ENCODE measurements at places on chromosomes 5 and 9. TPM values are rescaled to one million over a fixed set of nuclear protein-coding genes. Genes with fewer than 3 reads are reported as not detected.

- H3K27me3 ChIP-seq: no peaks in the 10 kb centered on the region
- H3K4me3 ChIP-seq: no peak overlapping the region
- no peak overlapping the region for H3K27ac ChIP-seq
- no peaks in the 10 kb centered on the region for H3K4me1 ChIP-seq
These were observed 30.1 kb downstream of the SLIT3 start for GRCh38 chr5:169270827-169271226.

DNA sequence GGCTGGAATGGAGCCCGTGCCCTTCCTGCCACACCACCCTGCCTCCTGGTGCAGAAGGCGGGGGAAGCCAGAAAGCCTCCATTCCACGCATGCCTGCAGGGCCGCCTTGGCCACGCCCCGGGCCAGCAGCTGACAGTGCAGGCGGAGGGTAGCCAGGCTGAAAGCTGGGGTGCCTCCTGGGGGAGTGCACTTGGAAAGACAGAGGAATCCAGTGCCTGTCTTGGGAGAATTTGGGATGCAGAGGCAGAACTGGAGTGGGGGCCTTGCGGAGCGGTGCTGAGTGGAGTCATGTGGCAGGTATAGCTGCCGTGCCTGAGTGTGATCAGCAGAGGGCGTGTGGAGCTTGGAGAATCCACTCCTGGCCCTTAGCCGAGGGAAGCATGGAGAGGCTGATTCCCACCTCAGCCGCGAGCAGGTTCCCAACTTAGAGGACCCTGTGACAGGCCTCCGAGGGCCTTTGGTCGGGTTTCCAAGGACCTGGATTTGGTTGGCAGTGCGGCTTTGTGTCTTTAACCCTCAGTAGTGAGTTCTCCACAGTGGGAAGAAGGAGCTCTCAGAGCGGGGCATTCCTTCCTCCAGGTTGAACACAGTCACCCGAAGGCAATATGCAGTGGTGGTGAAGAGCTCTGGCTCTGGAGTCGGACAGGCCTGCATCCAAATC lies 9.1 kb upstream of the URM1 start:
- H3K27ac ChIP-seq: peak overlapping the region; percentile 69
- H3K4me3 ChIP-seq: peak overlapping the region; percentile 27
- H3K4me1 ChIP-seq: no peaks in the 10 kb centered on the region
- no peaks in the 10 kb centered on the region for H3K27me3 ChIP-seq
- DNase-seq: peak; percentile 93

- no peak for DNase-seq
- H3K4me1 ChIP-seq: no peaks in the 10 kb centered on the region
- no peaks in the 10 kb centered on the region for H3K27me3 ChIP-seq
- no peak overlapping the region for H3K4me3 ChIP-seq
- H3K27ac ChIP-seq: no peak overlapping the region
These were observed 1434.7 kb upstream of the WWC1 start for GRCh38 chr5:166856791-166857190.

- H3K27ac ChIP-seq: peak overlapping the region; percentile 76
- H3K4me3 ChIP-seq: peak overlapping the region; percentile 46
- H3K36me3 ChIP-seq: no peaks in the 10 kb centered on the region
- no peaks in the 10 kb centered on the region for H3K4me1 ChIP-seq
These were observed 236.9 kb downstream of the CD180 start for GRCh38 chr5:66959653-66960052.

DNA sequence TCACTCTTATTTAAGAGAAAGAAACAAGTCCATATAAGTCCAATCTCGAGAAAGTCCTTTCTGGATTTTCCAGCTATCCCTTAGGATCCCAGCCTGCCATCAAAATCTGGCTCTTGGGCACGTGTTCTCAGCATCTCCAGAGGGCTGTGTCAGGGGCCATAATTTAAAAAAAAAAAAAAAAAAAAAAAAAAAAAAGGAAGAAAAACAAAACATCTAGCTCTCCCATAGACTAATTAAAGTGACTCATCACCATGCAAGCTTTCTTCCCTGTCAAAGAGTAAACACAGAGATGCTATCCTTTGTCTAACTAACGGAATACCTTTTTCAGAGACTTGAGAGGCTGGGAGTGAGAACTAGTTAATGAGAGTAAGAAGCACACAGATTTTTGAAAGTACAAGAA lies 44.9 kb upstream of the MYO10 start:
- H3K4me1 ChIP-seq: no peaks in the 10 kb centered on the region
- no peak overlapping the region for H3K27ac ChIP-seq
- no peak for DNase-seq
- no peaks in the 10 kb centered on the region for H3K27me3 ChIP-seq

DNA sequence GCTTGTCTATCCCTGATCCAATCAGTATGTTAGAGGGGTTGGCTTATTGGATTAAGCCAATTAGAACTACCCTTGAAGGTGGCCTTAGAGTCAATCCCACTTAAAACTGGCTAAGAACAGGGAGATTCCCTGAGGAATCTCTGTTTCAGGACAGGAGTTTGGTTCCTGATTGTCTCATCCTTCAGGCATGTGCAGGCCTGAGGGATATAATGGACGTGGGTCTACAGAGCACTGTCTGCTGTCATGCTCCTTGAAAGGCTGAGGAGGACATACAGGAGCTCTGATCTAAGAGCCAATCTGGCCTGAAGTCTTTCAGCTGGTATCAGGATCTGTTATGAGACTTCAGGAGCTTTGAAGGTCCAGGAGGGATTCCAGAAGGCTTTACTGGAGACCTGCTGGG lies 36.2 kb upstream of the PRXL2C start:
- no peaks in the 10 kb centered on the region for H3K4me1 ChIP-seq
- H3K27me3 ChIP-seq: no peaks in the 10 kb centered on the region
- DNase-seq: no peak
- H3K27ac ChIP-seq: no peak overlapping the region
- no peak overlapping the region for H3K4me3 ChIP-seq

- no peak overlapping the region for H3K27ac ChIP-seq
- peaks cover 24% of the 10 kb centered on the region for H3K4me1 ChIP-seq
- no peaks in the 10 kb centered on the region for H3K27me3 ChIP-seq
- H3K4me3 ChIP-seq: no peak overlapping the region
These were observed 162.6 kb downstream of the GLIS3 start for GRCh38 chr9:4137234-4137633.

- peak overlapping the region; percentile 59 for H3K27ac ChIP-seq
- peaks cover 9% of the 10 kb centered on the region for H3K27me3 ChIP-seq
- DNase-seq: no peak
- peaks cover 20% of the 10 kb centered on the region for H3K4me1 ChIP-seq
These were observed 66.6 kb upstream of the RNU6ATAC start for GRCh38 chr9:134230942-134231325.

DNA sequence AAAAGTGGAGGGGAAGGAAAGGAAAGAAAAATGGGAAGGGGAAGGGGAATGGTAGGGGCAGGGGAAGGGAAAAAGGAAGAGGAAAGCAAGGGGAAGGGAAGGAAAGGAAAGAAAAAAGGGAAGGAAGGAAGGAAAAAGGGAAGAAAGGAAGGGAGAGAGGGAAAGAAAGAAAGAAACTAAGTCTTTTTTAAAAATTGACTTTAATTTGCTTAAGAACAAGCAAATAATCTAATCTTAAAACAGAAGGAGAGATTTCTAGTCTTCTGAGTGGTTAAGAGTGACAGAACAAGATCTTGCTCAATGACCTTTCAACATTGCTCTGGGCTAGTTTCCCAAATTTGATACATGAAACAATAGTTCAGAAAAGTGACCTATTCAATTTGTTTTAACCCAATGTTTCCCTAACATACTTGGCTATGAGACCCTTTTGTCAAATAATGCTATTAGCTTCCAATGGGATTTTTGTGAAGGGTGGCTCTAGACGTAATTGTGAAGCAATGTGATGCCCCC lies 33.4 kb upstream of the GLIS3 start:
- H3K27me3 ChIP-seq: no peaks in the 10 kb centered on the region
- no peak overlapping the region for H3K27ac ChIP-seq
- H3K4me3 ChIP-seq: no peak overlapping the region
- no peaks in the 10 kb centered on the region for H3K36me3 ChIP-seq
- no peaks in the 10 kb centered on the region for H3K4me1 ChIP-seq

- H3K27me3 ChIP-seq: no peaks in the 10 kb centered on the region
- H3K4me3 ChIP-seq: peak overlapping the region; percentile 61
- peak overlapping the region; percentile 98 for H3K27ac ChIP-seq
These were observed 1.6 kb downstream of the PLK2 start for GRCh38 chr5:58458141-58458742.

GRCh38 chr9:2809692-2810419 lies 34.0 kb downstream of the PUM3 start:
- H3K4me1 ChIP-seq: peaks cover 46% of the 10 kb centered on the region
- no peaks in the 10 kb centered on the region for H3K27me3 ChIP-seq
- H3K27ac ChIP-seq: peak overlapping the region; percentile 59
- H3K4me3 ChIP-seq: no peak overlapping the region

DNA sequence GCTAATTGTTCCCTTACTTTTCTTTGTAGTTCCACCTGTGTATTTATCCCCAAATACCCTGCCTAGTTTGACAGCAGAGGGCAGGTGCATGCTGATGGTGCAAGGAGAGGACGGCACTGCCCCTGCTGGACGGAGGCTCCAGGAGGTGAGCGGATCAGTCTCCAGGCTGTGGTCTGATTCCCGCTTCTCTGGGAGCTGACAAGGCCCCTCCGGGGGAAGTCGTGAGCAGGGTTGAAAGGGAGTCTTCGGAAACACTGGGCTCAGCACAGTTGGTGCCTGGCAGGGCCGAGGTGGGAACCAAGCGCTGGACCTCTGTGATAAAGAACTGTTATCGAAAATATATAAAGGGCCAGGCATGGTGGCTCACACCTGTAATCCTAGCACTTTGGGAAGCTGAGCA lies 52.9 kb downstream of the RASGEF1C start:
- no peaks in the 10 kb centered on the region for H3K27me3 ChIP-seq
- peak; percentile 42 for DNase-seq
- no peaks in the 10 kb centered on the region for H3K36me3 ChIP-seq
- no peaks in the 10 kb centered on the region for H3K4me1 ChIP-seq
- no peak overlapping the region for H3K4me3 ChIP-seq

DNA sequence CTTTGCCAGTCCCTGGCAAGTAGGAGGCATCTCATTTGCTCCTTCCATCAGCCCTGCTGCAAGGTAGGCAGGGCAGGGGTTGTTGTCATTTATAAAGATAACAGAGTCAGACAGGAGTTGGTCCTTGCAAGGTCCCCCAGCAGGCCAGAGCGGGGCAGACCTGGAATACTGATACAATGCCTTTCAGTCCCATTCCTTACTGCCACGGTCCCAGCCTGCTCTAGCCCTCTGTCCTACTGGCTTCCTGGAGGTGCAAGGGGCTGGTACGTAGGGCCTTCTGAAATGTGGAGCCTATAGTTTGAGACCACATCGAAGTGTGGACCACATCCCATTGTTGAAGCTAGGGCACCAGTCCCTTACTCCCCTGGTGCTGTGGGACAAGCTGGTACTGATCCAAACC lies 42.8 kb upstream of the PITX1 start:
- no peaks in the 10 kb centered on the region for H3K27me3 ChIP-seq
- DNase-seq: peak; percentile 48
- no peak overlapping the region for H3K4me3 ChIP-seq
- H3K36me3 ChIP-seq: no peaks in the 10 kb centered on the region
- no peaks in the 10 kb centered on the region for H3K4me1 ChIP-seq

GRCh38 chr9:14203356-14204056 lies 110.4 kb downstream of the NFIB start:
- no peaks in the 10 kb centered on the region for H3K4me1 ChIP-seq
- no peaks in the 10 kb centered on the region for H3K27me3 ChIP-seq
- peak overlapping the region; percentile 81 for H3K27ac ChIP-seq
- peak; percentile 88 for DNase-seq
- no peak overlapping the region for H3K4me3 ChIP-seq
- no peaks in the 10 kb centered on the region for H3K36me3 ChIP-seq

DNA sequence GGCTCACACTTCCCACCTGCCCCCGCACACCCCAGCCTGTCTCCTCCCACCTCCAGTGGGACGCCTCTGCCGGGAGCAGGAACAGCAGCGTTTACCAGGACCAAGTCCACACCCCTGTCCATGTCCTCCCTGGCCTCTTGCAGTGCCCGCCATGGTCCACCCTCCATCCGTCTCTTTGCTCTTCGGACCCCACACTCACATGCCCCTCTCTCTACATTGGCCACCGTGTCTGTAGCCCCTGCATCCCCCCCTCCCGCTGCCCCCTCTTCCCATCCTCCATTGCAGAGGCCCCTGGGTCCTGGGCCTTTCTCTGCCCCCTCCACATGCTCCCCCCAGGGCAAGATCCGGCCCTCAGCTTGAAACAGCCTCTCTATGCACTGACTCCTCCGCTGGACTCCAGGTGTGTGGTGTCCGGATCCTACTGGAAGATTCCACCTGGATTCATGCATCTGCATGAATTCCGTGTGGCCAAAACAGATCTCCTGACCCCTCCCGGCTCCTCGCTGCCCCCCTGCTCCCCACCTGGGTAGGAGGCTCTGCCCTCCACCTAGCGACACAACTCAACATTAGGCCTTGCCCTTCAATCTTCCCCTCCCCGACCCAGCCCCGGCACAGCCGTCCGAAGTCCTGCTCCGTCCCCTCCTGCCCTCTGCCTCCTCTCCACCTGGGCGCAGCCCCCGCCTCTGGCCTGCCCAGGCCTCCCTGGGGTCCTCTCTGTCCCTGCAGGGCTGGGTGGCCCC lies 168.5 kb downstream of the OLFM1 start:
- H3K4me3 ChIP-seq: no peak overlapping the region
- no peaks in the 10 kb centered on the region for H3K4me1 ChIP-seq

DNA sequence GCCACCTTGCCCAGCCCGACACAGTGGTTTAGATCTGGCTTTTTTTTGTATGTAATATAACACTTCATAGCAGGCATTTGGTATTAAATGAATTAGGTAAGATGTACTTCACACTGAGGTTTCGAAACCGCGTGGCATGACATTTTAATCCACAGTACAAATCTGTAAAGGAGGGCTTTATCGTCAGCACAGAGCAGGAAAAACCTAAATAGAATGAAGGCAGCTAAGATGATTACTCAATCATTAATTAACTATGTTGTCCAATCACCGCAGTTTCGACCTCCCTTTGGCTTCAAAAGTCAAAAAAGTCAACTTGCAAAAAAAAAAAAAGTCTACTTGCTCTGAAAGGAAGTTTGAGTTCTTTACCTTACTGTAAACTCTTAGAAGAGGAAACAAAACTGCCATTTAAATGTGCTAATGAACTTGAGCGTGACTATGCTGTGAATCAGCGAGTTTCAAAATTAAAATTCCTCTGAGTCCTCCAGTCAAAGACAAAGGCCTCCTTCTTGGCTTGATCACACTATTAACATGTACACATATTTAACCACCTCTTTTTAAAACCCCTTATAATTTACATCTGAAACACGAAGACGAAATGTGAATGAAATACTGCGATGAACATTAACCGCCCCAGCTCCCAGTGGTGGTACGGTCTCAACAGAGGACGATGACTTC lies 698 bp upstream of the SEC24A start:
- no peak for DNase-seq
- H3K27me3 ChIP-seq: no peaks in the 10 kb centered on the region
- peak overlapping the region; percentile 92 for H3K4me3 ChIP-seq
- no peaks in the 10 kb centered on the region for H3K36me3 ChIP-seq

GRCh38 chr9:5870691-5871090 lies 20.0 kb upstream of the MLANA start:
- no peaks in the 10 kb centered on the region for H3K4me1 ChIP-seq
- no peaks in the 10 kb centered on the region for H3K27me3 ChIP-seq
- H3K36me3 ChIP-seq: peaks cover 11% of the 10 kb centered on the region
- no peak for DNase-seq
- no peak overlapping the region for H3K4me3 ChIP-seq
- H3K27ac ChIP-seq: no peak overlapping the region

The PTGR1 gene
- total RNA-seq: 19.7 TPM

The ANKRD31 gene
- under 0.01 TPM for total RNA-seq

The DNAH5 gene
- 0.16 TPM for total RNA-seq

The SHB gene
- total RNA-seq: 10.5 TPM

The OTP gene
- not detected for total RNA-seq

The GRK6 gene
- total RNA-seq: 21.9 TPM

The GABRP gene
- not detected for total RNA-seq

The DCTN3 gene
- 59.6 TPM for total RNA-seq

The SLC34A3 gene
- not detected for total RNA-seq

The TXNDC8 gene
- total RNA-seq: not detected

Data from sigmoid colon (tissue), 7 donors.